Activated T-helper 1 cell treated with Interleukin-2 at 50 U/mL for 16 hours (primary cell): ENCODE measurements at places on chromosomes 1 and 21.

DNA sequence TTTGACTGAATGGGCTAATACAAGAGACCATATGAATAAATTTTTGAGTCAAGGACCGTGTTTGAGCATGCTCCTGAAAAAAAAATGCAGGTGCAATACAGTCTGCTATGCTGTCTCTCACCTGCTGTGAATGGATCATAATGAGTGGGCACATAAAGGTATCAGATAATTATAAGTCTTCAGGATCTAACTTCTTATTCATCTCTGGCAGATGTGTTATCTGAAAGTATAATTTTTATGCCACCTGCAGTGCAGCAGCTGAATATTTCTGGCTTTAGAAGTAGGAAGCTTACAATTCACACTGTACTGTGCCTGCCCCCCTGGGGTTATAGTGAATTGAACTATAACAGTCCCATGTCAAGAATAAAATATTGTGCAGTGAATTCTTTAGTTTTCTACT, 333.3 kb downstream of the MRPL39 start:
- no peak for DNase-seq

DNA sequence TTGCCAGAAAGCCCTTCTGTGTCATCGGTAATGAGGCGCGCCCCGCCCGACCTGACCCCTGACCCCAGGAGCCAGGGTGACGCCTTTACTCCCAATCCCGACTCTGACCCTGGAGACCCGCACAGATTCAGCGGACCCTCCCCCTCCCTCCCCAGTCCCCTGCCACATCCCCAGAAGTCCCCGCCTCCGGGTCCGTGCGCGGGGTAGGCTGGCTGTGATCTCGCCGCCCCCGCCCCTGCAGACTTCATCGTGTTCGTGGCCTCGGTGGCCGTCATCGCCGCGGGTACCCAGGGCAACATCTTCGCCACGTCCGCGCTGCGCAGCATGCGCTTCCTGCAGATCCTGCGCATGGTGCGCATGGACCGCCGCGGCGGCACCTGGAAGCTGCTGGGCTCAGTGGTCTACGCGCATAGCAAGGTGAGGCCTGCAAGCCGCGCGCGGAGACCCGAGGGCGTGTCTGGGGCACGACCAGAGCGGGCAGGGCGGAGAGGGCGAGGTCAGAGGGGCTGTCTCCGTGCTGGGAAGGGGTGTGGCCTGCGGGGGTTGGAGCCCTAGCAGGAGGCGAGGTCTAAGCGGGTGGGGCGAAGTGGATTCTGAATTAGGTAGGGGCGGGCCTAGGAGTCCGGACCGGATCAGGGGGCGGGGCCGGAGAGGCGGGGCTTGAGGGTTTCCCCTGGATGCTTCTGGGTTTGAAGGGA, 34.8 kb downstream of the KCNQ4 start:
- DNase-seq, result peak; percentile 80

DNA sequence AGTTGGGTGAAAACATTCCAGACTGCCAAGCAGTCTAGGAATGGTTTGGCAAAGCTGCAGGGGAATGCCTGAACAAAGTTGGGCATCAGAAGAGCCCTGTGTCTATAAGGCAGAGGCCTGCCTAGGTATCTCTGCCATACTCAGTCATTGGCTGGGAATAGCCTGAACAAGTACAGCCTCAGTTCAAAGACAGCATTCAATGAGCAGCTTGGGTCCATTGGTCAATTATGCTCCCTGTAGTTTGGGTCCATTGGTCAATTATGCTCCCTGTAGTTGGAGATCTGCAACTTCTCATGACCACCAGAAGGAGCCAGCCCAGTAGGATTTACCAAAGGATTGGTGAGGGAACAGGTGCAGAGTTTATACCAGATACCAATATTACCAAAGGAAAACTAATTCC, 31.6 kb downstream of the FMO3 start:
- DNase-seq, result no peak

DNA sequence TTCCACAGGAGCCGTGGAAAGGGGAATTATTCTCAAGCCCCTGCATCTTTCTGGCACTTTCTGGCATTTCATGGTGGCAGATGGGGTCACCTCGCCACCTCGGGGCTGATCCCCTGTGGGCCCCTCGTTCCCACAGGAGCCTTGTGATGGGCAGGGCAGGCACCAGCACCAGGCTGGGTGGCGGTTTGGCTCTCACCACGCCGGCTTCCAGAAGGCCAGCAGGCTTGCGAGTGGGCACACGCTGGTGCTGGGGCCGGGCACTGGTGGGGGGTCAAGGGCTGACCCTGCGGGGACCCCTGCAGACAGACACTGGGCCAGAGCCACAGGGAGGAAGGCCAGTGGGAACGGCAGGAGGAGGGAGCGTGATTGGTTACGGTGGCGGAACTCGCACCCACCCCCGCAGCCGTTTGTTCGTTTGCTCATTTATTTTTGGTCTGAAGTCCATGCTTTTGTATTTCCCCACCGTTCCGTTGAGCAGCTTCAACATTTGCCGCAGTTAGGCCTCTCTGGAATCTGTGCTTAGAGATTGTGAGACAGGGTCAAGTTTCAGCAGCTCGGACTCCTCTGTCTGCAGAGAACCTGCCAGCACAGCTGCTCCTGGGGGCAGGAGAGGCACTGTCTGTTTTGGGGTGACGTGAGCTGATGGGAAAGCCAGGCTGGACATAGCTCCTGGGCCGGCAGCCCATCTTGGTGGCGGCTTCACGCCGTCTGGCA, 5.3 kb downstream of the COL18A1 start:
- no peak for DNase-seq
